ENCODE measurements at places on chromosomes 11 and 22.

- no peak for DNase-seq
These were observed 108.1 kb downstream of the CCDC34 start for GRCh38 chr11:27254744-27255446.

GRCh38 chr11:12673601-12673923, 659 bp upstream of the TEAD1 start:
- no peak for DNase-seq

DNA sequence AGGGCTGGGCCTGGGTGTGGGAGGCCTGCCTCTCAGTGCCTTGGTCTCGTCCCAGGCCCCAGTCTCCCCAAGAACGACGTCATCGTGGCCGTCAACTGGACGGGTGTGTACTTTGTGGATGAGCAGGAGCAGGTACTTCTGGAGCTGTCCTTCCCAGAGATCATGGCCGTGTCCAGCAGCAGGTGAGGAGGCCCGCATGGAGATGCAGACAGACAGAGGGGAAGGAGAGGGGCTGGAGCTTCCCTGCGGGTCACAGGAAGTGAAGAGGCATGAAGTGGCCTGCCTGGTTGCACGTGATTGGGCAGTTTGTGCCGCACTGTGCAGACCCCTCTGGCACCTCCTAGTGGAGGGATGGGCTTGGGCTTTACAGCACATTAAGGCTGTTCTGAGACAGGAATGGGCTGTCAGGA, 70.4 kb downstream of the MYO7A start:
- no peak for DNase-seq

- no peak for DNase-seq
These were observed 30.8 kb downstream of the MARK2 start for GRCh38 chr11:63869683-63870082.

- DNase-seq, result no peak
These were observed 21.1 kb downstream of the SHISA8 start for GRCh38 chr22:41893591-41894375.

- DNase-seq, result no peak
These were observed 225.6 kb downstream of the BLID start for GRCh38 chr11:121890377-121890776.

GRCh38 chr11:31050061-31050765, 319.3 kb downstream of the DCDC1 start:
- peak; percentile 21 for DNase-seq

- no peak for DNase-seq
These were observed 59.5 kb downstream of the LRRC74B start for GRCh38 chr22:21105294-21105693.

DNA sequence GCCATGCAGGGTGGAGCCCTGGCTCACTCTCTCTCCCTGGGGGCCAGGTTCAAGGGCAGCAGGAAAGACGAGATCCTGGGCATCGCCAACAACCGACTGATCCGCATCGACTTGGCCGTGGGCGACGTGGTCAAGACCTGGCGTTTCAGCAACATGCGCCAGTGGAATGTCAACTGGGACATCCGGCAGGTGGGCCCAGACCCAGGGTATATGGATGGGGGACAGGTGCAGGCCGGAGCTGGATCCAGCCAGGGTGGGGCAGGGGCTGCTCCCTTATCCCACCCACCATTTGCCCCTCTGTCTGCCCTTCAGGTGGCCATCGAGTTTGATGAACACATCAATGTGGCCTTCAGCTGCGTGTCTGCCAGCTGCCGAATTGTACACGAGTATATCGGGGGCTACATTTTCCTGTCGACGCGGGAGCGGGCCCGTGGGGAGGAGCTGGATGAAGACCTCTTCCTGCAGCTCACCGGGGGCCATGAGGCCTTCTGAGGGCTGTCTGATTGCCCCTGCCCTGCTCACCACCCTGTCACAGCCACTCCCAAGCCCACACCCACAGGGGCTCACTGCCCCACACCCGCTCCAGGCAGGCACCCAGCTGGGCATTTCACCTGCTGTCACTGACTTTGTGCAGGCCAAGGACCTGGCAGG, 2.9 kb downstream of the TRPT1 start:
- no peak for DNase-seq

DNA sequence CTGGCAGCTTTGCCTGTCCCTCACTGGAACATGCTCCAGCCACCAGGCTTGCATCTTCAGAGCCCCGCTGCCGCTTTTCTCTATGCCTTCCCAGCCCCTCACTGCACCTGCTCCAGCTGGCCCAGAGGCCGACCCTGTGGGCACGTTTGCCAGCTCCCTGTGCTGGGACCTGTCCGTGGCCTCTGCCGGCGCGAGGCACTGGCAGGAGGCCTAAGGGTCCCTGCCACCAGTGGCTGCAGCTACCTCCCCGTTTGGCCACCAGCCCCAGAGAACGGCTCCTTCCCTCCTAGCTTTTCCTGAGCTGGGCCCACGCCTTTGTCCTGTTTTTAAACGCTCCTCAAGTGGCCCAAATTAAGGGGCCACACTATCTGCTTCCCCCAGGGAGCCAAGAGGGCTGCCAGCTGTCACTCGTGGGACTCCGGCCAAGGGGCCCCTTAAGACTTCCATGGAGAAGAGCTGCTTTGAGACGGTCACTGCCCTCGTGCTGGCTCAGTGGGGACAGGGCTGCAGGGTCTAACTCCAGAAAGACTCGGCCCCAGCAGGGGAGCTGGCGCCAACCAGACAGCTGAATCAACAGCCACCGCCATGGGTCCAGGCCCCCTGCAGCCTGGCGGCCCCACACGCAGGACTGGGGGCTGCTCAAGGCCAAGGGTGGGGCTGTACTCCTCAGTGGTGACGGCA, 24.6 kb upstream of the WNT7B start:
- DNase-seq, result no peak

DNA sequence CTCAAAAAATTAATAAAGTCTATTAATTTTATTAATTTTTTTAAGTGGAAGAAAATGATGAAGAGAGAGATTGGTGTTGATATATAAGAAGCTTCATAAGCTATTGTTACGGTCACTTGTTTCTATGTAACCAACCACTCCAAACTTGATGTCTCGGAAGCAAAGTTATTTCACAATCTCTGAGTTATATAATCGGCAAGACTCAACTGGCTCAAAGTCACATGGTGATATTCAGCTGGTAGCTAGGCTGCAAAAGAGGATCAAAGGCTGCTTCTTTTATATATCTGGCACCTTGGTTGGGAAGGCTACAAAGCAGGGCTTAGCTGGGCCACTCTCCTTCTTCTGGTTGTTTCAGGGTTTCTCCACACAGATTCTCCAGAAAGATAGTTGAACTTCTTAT, 245.1 kb upstream of the ARHGAP42 start:
- no peak for DNase-seq

- peak; percentile 56 for DNase-seq
These were observed at the start of gene CTSF for GRCh38 chr11:66568124-66568916. CTSF (minus strand) TSS chr11:66568606; CDS start chr11:66568486, 120 bp downstream.

DNA sequence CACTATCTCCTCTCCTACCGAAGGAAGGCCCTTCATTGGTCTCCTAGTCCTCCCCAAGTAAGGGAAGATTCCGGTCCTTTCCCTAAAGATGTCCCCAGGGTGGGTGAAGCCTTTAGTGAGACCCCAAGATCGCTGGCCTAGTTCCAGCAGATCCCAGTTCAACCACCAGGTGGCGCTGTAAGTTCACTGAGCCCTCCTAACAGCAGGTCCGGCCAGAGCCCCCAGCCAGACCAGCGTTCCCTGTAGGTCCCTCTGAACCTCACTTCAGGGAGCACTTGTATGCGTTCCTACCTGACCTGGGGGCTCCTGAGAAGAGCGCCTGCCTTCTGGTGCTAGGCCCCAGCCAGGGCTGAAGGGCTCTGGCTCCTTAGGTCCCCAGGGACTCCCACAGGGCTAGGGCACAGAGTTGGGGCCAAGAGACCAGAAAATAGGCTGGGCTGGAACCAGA, 38.1 kb downstream of the LMO1 start:
- DNase-seq, result peak; percentile 37

GRCh38 chr11:85256433-85256832, 370.7 kb downstream of the DLG2 start:
- no peak for DNase-seq

DNA sequence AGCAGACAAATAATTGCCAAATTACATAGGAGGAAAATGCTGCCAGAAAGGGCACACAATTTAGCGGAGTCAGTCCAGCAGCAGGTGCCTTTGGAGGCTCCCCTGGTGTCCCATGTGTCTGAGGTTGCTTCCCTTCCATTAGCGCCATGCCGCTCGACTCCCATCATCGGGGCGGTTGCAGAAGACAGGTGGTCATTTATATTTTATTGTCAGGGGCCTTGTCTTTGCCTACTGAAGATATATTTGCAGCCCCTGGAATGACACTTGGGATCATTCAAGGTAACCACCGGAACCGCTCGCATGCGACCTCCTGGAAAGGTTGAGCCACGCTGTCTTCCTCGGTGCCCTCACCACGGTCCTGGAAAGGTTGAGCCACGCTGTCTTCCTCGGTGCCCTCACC, 298.3 kb downstream of the TBC1D22A start:
- no peak for DNase-seq

DNA sequence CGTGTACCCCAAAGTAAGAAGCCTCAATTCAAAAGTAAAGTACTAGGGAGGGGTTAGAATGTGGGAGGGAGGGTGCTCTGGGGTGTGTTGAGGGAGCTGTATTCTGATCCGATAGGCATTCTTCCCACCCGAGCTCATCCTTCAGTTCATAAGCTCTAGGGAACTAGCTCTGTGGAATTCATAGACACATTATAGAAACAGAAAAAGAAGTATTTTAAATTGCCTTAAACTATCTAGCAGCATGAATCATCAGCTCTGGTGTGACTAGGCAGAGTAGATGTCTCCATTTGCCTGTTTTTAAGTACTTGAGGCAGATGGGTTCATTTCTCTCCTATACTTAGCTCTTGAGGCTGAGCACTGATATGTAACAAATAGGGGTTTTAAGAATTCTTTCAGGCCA, 7.3 kb upstream of the SGSM3 start:
- no peak for DNase-seq

- DNase-seq, result no peak
These were observed 9.3 kb upstream of the POU2AF1 start for GRCh38 chr11:111388420-111388819.

- DNase-seq, result no peak
These were observed 393.5 kb downstream of the TBC1D22A start for GRCh38 chr22:47155912-47156311.
